ENCODE measurements at places on chromosomes 5 and 9.

GRCh38 chr9:61669352-61669751 lies 479.5 kb downstream of the SPATA31A7 start:
- DNase-seq, result no peak

- no peak for DNase-seq
Measured at GRCh38 chr5:15256485-15256884, 243.5 kb upstream of the FBXL7 start.

- DNase-seq, result no peak
Measured at GRCh38 chr9:3969590-3970260, 330.1 kb downstream of the GLIS3 start.

- DNase-seq, result no peak
Measured at GRCh38 chr5:88758184-88758583, 124.8 kb downstream of the MEF2C start.

GRCh38 chr5:160260881-160261815 lies 31.8 kb downstream of the FABP6 start:
- no peak for DNase-seq
